Ascending aorta (tissue), 2 donors: ENCODE measurements at places on chromosomes 5 and 9. TPM values are rescaled to one million over a fixed set of nuclear protein-coding genes. Genes with fewer than 3 reads are reported as not detected.

Gene GTF3C5
- total RNA-seq: 25.9 TPM

DNA sequence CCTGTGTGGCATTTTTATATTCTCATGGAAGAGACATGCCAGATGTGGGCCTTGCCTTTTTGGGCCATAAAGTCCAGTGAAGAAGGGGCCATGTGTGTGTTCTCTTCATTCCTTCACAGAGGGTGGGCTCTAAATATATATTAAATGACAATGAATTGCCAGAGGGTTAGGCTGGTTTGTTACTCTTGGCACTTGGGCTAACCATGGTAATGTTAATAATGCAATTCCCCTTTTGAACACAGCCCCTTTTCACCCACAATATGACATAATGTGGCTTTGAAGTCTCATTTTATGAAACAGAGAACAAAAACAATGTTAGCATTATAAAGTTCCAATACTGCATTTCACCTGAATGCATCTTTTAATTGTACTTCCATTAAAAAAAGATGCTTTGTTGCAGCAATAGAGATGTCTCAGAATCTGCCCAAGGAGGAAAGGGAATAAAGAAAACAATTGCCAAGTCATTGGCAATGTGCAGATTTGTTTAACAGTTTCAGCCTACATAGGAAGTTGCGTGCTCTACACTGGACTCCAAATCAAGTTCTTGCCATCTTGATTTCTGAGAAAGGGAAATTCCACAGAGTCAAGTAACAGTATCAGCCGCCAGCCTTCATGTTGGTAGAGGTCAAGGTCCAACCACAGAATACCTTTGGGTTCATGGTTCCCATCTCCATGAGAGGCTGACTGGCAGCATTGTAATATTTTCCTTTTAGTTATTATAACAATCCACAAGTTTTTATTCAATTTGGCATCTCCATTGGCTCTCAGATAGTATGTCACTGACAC, 141.9 kb downstream of the SLC12A2 start:
- no peak for DNase-seq

DNA sequence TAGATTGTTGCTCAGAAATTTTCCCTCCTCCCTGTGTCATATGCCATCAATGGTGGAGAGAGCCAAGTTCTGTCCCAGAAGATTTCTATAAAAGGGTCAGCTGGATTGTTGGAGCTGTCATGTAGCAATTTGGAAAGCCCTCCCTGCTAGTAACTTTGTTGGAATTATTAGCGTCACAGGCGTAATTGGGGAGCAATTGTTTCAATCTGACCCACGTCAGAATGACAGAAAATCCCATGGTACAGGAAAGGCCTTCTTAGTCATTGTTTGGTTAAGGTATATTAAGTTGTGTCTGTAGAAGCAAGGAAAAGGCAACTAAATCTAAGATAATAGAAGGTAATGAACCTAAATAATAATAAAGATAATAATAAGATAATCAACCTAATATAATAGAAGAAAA, 148.4 kb downstream of the PLK2 start:
- no peak for DNase-seq

- DNase-seq: no peak
Measured at GRCh38 chr9:110188991-110189390, 19.0 kb downstream of the C9orf152 start.

GRCh38 chr5:38557308-38557710, 863 bp upstream of the LIFR start:
- no peak for DNase-seq

GRCh38 chr5:105506692-105507277, 1944.2 kb upstream of the NUDT12 start:
- DNase-seq: no peak

- DNase-seq: no peak
Measured at GRCh38 chr9:113417370-113417769, 6.8 kb downstream of the C9orf43 start.

DNA sequence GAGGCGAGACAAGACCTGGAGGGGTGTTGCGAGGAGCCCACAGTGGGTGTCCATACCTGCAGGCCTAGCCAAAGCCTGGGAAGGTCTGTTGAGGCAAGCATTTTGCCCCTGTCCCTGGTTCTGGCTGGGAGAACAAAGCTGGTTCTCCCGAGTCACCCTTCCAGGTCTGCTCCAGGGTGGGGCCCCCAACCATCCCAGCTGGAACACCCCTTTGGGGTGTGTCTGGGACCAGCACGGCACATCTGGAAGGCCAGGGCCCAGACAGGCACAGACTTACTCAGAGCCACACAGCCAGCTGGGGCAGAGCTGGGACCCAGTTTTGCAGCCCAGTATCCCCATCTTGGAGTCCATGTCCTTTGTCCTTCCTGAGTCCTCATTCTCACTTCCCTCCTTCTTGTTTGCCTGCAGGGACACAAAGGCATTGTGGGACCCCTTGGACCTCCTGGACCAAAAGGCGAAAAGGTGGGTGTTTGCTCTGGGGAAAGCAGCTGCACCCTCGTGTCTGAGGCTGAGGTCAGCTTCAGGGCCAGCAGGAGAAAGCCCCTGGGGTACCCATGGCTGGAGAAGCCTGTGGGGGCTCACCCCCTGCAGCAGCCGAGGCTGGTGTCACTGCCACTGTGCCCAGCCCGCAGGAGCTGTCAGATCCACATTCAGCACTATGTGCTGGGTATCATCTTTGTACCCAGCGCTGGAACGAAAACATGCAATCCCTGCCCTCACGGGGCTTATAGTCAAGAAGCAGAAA, 38.4 kb upstream of the ORM1 start:
- peak; percentile 58 for DNase-seq

DNA sequence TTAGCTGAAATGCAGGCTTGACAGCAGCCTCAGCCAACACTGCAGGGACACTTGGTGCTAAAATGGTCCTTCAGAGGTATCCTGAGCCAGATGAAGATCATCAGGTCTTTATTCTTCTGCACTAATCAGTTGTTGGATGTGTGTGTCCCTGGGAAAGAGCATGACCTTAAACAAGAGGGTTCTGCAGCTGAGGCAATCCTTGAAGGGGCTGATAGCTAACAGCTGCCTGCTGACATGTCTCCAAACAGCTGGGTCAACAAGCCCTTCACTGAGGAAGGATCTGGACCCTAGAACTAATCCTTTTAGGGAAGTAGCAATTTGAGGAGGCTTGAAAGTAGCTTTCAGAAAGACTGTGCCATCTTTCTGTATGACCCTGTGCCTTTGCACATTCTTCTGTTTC, 376.3 kb upstream of the ACTBL2 start:
- DNase-seq: no peak
